DMS79 treated with DMSO at 0.1 percent for 48 hours (cell line): ENCODE measurements at places on chromosomes 16 and 17.
A peak's percentile ranks its signal among the peaks of the same experiment; 100 is the strongest.

DNA sequence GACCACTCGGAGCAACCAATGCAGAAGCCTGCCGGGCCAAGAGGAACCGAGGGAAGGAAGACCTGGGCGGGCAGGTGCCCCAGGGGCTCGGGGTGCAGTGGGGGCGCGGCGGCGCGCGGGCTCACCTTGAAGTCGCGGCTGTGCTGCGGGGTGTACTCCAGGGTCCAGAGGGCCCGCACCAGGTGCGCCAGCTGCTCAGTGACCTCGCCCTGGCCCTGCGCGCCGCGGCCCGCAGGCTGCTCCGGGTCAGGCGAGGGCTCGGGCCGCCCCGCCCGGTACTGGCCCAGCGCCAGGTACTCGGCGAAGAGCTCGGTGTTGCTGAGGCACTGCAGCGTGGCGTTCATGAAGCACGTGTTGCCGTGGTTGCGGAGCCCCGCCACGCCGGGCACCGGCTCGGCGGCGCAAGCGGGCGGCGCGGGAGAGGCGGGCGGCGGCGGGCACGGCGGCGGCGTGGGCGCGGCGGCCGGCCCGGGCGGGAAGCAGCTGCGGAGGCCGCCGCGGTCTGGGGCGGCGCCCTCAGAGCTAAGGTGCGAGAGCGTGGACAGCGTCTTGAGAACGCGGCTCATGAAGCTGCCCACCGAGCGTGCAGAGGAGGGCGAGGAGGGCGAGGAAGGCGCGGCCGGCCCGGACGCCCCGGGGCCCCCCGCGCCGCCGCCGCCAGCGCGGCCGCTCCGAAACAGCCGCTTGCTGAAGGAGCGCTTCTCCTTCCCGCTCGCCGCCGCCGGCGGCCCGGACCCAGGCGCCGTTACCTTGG, 562 bp downstream of the USP31 start:
- peak; percentile 26 for DNase-seq

DNA sequence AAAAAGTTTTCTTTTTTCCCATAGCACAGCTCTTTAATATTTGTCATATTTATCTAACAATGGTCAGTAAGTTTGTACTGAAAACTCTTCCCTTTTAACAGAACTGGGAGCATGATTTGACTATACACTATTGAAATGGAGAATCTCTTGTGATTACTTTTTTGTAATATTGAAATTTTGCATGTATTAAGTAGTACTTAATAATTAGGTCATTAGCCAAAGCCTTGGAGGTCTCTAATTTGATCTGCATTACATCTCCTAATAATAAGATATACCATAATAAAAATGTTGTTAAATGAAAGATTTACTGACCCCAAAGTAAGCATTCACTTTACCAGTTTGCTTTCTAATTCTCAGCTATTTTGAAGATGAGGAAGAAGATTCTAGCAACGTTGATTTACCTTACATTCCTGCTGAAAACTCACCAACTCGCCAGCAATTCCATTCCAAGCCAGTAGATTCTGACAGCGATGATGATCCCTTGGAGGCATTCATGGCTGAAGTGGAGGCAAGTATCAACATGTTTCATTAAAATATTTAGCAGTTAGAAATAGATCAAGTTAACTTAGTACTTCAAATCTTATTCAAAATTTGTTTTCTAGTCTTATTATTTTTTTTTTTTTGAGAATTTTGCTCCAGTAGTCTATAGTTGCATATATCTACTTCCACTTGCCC, 18.2 kb downstream of the DDX42 start:
- no peak for DNase-seq

DNA sequence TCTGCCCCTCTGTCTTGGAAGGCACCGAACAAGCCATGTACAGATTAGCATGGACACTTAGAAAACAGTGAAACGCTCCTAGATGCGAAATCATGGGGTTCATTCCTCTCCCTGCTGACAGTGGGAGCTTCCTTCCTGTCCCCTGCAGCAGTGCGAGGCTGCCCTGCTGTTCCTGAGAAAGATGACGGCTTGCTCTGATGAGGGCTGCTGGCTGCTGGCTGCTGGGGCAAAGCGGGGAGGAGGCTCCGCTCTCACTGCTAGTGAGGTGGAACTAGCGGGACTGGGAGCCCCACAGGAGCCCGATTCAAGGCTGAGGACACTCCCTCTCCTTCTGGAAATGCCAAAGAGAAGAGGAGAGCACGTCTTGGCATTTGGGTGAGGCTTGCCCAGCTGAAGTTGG, 25.9 kb upstream of the CACNG4 start:
- no peak for DNase-seq

DNA sequence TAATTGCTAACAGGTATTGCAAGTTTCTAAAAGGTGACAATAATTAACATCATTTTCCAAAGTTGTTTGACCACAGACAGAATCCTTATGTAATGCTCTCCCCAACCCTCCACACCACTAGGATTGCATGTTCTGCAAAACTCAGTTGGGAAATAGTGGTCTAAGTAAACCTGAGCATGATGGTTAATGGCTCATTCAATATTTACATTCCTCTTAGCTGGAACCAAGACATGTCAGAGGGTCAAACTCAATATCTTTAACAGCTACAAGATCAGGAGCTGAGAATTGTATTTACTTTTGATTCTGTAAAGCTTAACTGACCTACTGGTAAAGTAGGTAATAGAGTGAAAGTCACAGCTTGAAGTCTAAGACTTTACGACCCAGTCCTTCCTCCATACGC, 10.2 kb downstream of the MFSD6L start:
- DNase-seq, result no peak

DNA sequence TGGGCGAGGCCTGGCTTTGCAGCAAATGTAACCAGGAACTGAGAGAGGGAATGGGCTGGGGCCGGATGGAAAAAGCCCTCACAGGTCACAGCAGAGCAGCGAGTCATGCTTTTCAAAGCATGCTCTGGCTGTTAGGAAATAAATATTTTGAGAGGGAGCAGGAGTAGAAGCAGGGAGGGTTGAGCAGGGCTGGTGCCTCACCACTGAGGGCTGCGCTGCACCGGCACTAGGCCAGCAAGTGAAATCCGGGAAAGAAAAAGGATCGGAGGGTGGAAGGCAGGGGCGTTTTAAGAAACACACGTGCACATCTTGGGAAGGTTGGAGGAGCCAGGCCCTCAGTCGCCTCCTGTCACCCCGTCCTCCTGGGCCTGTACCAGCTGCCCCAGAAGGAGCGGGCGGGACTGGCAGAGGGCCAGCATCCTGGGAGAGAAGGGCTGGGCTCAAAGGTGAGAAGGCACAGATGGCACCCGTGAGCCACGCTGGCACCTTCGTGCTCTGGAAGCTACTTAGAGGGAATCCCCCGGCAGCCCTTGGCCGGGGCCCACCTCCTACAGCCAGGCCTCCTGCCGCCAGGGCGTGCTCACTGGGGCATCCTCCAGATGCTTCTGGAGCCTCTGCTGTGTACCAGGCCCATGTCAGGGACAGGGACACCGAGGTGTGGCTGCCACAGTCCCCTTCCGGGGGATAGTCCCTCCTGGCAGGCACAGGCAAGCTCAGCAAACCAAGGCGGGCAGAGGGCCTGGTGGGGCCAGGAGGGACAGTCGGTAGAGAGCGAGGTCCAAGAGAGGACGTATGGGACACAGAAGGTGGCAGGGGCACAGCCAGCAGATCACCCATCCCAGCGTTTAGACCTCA, 71.5 kb upstream of the PLCG2 start:
- peak; percentile 52 for DNase-seq

DNA sequence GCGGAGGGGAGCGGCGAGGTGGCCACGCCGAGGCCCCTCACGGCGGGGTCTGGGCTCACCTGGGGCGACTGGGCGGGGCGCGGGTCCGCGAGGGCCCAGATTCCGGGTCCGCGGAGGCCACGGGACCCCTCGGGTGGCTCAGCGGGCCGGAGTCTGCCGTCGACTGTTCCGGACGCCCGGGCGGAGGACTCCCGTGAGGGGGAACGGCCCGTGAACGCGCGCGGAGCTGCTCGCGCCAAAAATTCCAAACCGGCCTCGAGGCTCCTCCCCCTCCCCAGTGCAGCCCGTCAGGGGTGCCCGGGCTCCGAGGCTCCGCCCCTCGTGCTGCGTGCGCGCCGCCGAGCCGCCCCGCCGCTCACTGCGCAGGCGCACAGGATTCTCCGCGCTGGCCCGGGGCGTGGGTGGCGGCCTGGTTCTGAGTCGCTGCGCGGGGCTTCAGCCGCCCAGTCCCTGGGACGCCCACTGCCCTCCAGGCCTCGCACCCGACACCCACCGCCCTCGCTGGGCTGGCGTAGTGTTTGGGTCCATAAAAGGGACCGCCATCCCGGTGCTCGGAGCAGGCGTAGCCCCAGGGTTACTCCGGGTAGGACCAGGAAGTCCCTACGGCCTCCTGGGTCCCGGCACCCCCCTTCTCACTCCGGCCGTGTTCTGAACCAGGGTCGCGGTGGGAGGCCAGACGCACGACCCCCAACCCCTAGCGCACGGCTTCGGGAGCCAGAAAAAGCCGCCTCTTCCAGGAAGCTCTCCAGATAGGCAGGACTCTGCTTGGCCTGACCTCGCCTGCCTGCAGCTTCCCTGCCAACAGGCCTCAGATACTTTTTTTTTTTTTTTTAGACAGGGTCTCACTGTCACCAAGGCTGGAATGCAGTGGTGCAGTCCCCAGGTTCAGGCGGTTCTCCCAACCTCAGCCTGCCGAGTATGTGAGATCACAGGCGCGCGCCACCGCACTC, at the start of gene PKMYT1:
Gene PKMYT1, minus strand, starts transcription at position 220 of the 950 bp plus-strand sequence. CDS start 789 bp downstream, outside the sequence.
- DNase-seq, result peak; percentile 79

- no peak for DNase-seq
Measured at GRCh38 chr17:67128700-67129099, 84.3 kb downstream of the CACNG1 start.

GRCh38 chr17:44000141-44000860, 4.1 kb upstream of the NAGS start:
- DNase-seq, result no peak

DNA sequence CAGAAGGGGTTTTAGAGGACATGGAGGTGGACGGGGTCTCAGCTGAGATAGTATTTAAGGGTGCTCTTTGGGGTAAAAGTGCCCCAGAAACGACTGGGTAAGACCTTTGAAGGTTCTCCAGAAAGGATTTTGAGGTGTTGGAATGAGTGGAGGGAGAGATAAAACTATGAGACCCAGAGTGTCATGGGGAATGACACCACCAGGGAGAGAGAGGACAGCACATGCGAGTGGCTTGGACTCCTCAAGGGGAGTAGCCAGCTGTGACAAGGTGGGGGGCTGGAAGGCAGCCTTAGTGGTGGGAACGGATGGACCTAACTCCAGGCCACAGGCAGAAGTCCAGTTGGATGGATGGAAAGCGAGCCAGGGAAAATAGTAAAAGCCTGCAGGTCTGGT, 19.2 kb upstream of the PITPNM3 start:
- DNase-seq, result no peak

DNA sequence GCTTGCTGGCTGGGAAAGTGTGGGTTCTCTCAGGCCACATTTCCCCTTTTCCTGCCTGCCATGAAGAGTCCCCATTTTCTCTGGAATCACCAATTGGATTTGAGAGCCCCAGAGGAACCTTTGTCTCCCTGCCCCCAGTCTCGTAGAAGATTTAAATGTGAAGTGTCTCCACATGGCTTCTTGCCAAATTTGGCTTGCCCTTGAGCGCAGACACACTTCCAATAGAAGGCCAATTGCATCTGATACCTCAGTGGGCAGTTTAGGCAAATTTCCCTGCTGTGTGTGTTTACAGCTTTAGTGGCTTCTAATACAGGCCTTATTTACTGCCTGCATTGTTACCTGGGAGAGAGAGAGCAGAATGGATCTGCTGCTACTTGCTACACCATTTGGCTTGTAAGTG, 29.7 kb downstream of the CDK5R1 start:
- DNase-seq, result peak; percentile 86

DNA sequence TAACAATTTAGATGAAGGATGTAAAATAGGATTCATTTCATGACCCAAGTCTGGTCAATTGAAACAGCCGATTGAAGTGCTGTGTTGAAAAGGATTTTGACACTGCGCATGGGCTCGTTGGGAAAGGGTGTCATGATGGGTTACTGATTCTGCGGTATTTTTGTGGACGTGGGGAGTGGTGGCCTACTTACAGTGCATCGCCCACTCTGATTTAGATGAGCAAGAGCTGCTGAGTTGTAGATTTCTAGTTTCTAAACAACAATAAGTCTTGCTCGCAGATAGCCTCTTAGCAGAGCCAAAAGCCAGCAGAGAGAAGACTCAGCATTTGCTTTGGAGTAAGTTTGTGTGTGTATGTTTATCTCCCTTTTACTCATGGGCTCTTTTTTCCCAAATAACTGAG, 731.0 kb downstream of the MAF start:
- no peak for DNase-seq

DNA sequence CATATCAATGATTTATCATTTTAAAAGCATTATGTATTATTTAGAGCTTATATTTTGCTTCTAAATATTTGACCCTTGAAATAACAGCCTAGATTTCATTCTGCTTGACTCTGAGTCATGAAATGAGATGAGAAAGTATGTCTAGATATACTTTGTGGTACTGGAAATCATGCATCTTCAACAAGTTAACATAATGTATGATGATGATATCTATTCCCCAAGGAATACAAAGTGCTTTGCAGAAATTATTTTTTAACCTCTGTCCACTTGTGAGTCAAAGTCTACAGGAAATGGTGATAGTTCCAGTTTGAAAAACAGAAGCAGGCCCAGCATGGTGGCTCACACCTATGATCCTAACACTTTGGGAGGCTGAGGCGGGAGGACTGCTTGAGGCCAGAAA, 36.1 kb downstream of the GOSR1 start:
- DNase-seq, result no peak

DNA sequence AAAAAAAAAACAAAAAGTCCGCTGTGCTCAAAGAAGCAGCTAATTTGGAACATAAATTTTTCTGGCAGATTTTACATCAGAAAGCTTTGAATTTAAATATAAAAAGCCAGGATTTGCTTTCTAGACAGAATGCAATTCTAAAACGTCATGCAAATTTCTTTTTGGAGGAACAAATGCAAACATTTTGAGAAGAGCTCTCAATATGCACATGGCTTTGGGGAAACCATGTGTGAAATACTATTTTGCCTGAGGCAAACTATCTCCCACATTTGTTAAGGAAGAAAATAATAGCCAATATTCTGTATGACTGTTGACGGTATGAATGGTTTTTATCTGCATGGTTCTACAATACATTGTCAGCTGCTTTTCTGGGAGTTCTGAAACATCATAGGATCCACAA, 320.0 kb upstream of the PSMD7 start:
- DNase-seq, result no peak

- DNase-seq, result no peak
Measured at GRCh38 chr16:69085032-69085695, 20.3 kb upstream of the HAS3 start.

DNA sequence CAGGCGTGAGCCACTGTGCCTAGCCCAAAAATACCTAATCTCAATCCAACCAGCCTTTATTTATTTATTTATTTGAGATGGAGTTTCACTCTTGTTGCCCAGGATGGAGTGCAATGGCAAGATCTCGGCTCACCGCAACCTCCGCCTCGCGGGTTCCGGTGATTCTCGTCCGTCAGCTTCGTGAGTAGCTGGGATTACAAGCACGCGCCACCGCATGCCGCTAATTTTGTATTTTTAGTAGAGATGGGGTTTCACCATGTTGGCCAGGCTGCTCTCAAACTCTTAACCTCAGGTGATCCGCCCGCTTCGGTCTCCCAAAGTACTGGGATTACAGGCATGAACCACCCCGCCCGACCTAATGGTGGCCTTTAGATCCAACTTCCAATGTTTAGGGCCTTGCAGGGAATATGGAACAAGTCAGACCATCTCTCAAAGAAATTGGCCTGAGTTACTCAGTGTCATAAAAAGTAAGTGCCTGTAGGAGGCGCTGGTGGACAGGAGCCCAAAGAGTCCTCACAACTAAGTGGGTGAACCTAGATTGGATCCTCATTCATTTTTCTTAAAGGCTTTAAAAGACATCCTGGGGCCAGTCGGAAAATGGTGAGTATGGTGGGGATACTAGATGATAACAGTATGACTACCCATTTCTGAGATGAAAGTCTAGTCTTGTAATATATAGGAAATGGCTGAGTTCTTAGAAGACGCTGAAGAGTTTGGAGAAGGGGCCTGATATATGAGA, 4.6 kb downstream of the ZSCAN10 start:
- no peak for DNase-seq
